Stimulated activated CD4-positive, alpha-beta T cell treated with anti-CD3 and anti-CD28 coated beads, Interleukin-1b, Interleukin-23, amount 100 ng/mL, for 1 hour (primary cell): ENCODE measurements at places on chromosomes 4 and X.

- DNase-seq, result no peak
Measured at GRCh38 chr4:12519426-12519825, 964.7 kb downstream of the RAB28 start.

DNA sequence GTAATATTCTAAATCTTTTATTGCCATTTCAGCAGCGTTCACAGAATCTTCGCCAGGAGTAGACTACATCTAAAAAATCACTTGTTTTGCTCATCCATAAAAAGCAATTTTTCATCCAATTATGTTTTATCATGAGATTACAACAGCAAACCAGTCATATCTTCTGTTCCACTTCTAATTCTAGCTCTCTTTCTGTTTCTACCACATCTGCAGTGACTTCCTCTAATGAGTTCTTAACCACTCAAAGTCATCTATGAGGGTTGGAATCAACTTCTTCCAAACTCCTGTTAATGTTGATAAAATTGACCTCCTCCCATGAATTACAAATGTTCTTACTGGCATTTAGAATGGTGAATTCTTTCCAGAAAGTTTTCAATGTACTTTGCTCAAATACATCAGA, 174.4 kb upstream of the BRWD3 start:
- DNase-seq, result no peak

DNA sequence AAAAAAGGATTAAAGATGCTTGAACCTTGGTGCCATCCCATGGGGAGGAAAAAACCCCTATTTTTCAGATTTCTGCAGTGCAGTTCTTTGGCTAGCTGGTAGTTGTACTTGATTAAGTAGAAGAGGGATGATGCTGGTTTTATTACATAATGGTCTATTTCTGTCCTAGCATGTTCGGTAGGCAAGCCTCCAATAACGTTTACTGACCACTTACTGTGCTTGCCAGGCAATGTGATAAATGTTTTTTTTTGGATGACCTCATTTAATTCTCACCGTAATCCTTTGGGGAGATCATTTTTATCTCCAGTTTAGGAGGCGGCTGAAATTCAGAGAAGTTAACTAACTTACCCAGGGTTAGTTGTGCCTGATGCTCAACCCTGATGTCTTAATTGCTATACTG, 92.1 kb upstream of the RPA4 start:
- DNase-seq, result no peak

DNA sequence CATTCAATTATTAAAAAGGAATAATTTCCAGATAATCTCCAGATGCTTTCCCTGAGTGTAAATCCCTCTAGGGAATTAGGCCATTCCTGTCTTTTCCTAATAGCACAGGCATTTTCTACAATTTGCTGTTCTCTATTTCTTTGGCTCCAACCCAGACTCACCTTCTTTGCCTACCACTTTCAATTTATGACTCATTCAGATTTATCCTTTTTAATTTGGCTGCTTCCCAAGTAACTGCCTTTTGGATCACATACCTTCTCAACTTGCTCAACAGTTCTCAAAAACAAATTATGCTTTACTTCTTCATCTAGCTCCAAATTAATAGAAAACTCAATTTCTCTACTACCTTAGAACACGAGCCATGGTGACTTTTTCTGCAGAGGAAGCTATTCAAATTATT, 1166.3 kb upstream of the PCDH7 start:
- no peak for DNase-seq

DNA sequence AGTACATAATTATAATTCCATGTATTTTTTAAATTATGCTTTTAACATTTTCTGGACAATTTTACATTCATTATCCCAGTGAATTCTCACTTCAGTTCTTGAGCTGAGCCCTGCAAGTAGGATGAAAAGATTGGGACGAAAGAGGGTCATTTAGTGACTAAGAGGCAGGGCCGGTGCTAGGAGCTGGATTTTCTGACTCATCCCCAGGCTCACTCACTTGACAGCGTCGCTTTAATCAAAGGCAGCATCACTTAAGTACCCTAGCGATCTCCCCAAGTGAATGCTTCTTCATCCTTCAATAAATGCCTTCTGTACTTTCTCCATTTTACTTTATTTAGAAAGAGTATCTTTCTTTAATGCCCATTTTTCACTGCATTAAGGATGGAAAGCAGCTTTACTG, 263.6 kb downstream of the HS3ST1 start:
- DNase-seq, result no peak

DNA sequence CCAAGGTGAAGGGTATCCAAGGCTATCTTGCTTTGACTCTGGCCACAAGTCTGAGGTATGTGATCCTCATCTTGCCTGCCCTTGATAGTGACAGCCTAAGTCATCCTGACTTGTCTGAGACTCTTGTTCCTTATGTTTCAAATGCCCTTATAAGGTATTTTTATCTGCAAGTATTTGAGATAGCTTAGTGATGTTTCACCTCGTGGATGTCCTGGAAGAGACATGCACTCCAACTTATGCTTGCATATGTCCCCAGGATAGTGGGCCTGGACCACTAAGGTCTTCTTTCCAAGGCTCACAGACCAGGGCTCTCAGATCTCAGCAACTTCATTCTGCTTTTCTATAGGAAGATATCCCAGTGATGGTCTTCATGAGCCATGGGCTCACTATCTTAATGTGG, 120.5 kb upstream of the WDR1 start:
- no peak for DNase-seq

- no peak for DNase-seq
Measured at GRCh38 chr4:110372485-110372884, 103.5 kb upstream of the ENPEP start.

- no peak for DNase-seq
Measured at GRCh38 chr4:99383399-99383798, 30.9 kb upstream of the ADH1C start.

- DNase-seq, result no peak
Measured at GRCh38 chrX:63746715-63747114, 38.3 kb downstream of the ARHGEF9 start.
